T-helper 2 cell treated with Interferon-gamma antibody and Interleukin-4, amounts not matched to agents 100 ng/mL and 5 ng/mL, for 36 hours (primary cell): ENCODE measurements at places on chromosomes 5 and 9. TPM values are rescaled to one million over a fixed set of nuclear protein-coding genes. Genes with fewer than 3 reads are reported as not detected.

Gene HSPA4
- 115 and 117 TPM in 2 replicates for total RNA-seq

Gene PCDH12
- total RNA-seq = 0.70 and 1.9 TPM in 2 replicates

Gene ALDH1B1
- 17.8 and 18.8 TPM in 2 replicates for total RNA-seq

Gene ZMAT2
- 56.7 and 57.6 TPM in 2 replicates for total RNA-seq

Gene SMU1
- 25.2 and 25.8 TPM in 2 replicates for total RNA-seq

Gene CCNI2
- total RNA-seq = 8.6 and 11.2 TPM in 2 replicates

Gene GPR151
- not detected in 2 replicates for total RNA-seq

Gene GADD45G
- total RNA-seq = 8.8 and 10.9 TPM in 2 replicates

Gene HCN1
- total RNA-seq = not detected in 2 replicates
